ENCODE measurements at places on chromosomes 2 and 18.

DNA sequence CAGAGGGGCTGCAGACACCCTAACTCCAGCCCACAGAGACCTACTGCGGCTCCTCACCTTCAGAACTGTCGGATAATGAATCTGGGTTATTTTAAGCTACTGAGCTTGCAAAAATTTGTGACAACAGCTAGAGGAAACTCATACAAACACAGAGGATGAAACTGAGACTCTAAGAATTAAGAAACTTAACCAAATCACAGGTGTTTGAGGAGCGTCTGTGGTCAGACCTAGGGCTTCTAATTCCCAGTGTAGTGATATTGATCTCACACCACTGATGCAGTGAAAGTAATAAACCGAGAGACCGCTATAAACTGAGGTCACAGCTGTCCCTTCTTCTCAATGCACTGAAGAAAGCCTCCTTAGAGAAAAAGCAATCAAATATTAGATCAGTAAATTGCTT is 110.1 kb downstream of the RGPD3 start:
- DNase-seq: no peak

DNA sequence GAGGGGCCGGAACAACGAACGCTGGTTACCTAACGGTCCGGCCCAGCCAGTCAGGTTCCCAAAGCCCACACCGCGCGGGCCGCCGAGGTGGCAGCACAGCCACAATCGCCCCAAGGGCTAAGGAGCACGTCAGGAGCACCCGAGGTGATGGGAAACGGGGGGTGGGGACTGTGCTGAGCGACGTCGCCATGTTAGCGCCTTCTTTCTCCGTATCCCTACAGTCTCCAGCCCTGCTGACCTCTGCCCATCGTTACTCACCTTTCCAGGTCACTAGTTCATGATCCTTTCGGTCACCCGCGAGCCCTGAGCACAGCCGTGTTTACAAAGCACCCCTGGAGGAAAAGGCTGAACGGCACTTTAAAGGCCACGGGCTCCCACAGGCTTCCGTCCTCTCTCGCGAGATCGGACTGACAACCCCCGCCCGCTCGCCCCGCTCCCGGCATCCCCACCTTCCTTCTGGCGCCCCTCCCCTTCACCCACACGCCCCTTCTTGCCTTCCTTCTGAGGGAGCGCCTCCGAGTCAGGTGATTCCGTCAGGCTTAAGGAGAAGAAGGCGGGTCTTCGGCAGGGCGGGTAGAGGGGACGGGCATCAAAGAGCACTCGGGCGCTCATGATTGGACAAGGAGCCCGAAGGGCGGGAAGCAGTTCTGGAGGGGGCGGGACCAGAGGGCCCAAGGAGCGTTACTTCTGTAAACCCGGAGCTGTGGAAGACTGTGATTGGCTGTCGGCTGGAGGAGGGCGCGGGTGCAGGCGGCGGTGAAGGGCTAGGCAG is at the start of gene ATF2:
Gene ATF2 (minus strand): TSS at position 412 of the 772 bp plus-strand sequence. CDS start 31,760 bp downstream, outside the sequence.
- peak; percentile 96 for DNase-seq

DNA sequence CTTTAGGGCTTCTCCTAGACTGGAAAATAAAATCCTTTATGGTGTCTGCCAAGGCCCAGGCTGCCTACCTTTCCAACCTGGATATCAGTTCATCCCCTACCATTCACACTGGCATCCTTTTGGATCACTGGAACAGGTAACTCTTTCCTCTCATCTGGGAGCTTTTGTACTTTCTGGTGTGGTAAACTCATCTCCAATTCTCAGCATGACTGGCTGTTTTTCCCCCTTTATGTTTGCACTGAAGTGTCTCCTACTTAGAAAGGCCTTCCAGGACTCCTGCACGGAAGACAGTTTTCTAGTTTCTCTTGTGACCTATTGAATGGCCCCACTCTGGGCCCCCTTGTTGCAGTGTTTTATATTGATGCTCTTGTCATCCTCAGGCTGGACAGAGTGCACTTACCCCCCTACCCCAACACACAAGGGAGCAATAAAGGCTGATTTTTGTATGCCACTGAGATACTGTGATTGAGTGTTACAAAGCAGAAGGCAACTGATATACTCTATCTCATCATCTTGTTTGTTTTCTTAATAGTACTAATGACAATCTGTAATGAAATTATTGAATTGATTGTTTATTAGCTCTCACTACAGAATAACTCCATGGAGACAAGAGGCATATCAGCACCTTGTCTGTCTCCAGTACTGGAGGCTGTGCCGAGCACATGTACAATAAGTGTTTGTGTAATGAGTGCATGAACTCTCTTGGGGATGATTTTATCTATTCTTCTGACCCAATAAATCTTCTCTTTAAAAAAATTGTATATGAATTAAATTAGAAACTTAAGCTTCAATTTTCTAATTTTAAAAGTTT is 129.9 kb downstream of the PIEZO2 start:
- DNase-seq: no peak

DNA sequence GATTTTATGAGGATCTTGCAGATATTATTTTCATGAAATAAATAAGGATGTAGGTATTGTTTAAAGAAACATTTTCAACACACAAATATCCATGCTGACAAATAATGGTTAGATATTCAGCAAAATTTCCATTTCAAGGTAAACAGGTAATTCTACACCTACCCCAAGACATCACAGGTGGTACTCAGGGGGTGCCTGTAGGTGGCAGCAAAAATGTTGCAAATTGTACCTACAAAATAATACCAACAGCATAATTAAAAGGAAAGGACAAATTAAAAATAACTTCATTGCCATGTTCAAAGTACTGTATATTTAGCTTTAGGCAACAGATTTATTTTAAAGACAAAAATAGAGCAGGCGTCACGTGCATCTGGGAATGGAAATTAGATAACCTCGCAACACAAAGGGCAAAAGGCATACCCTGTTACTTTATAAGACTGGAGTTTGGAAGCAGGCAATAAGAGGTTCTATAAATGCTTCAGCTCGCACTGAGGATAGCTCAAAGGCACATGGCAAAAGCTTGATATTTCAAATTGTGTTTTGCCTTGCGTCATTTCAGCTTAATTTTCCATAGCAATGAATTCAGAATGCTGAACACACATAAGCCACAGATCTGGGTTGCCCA is 630.5 kb downstream of the TDRD15 start:
- DNase-seq: no peak

DNA sequence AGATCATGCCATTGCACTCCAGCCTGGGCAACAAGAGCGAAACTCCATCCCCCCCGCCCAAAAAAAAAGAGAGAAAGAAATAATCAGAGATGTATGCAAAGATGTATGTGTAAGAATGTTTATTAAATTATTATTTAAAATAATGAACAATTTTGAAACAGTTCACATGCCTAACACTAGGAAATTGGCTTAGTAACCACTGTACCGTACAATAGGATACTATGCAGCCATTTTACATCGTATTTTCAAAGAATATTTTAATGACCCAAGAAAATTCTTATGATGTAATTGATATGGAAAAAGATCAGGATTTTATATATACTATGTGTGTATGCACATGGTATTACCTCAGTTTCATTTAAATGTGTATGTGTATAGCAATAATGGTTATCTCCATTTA is 190.5 kb downstream of the ZFP36L2 start:
- DNase-seq: no peak

- DNase-seq: no peak
Measured at GRCh38 chr2:212936572-212936971, 214.8 kb downstream of the IKZF2 start.

DNA sequence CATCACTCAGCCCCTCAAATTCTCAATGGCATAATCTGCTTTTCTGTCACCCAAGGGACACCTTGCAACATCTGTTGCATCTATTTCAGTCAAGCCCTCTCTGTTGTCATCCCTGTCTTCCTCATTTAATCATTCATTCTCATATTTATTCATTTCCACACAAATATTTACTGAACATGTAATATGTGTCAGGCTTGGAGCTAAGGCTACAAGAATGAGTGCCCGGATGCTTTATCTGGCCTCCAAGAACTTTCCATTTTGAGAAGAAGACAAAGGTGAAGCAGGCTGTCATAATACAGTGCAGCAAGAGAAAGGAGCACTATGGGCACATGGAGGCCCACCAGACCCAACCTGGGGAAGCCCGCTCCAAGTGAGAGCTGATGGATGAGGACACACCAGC is 15.6 kb downstream of the IL18RAP start:
- no peak for DNase-seq

DNA sequence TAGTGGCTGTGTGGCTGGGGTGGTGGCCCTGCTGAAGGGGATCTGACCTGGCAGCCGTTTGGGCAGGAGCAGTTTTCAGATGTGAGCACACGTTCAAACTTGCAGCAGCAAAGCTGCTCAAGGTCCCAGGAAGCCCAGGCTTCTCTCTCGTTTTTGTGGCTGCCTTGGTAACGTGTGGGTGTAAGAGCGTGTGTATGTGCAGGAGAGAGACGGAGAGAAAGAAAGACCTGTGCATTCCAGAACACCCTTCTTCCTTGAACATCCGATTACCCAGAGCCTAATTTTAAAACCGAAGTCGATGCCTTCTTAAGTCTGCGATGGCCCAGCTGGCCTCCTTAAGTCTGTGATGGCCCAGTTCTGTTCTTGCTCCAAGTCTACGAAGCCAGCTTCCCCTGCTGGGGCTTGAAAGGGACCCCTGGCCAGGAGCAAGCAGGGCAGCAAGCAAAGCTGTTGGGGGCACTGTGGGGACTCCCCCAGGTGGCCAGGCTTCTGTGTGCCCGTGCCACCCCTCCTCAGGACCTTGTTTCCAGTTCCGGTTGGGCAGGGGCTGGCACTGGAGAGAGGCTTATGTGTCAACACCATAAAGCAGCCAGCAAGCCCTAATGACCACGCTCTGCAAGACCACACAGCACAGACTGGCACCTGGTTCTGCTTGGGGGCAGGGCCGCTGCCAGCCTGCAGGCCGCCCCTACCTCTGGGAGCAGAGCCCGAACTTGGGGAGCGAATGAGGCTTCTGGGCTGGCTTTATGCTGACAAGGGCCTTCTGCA is 55.8 kb upstream of the ALPP start:
- no peak for DNase-seq

DNA sequence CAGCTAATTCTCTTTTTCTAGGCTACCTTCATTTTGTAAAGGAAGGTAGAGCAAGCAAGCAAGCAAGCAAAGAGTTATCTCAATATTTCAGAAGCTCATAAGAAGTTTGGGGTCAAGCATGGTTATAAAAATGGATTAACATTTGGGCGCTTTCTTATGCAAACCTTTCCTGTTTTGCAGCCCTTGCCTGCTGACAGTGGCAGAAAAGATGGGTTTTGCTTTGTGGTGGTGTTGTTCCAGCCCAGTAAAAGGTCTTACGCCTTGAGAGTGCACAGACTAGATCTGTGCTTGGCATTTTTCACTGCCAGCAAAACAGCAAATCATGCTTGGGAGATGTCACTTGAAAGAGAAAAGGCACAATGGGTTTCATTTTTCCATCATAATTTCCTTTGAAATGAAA is 1320.6 kb upstream of the CELF4 start:
- DNase-seq: no peak

GRCh38 chr2:69253611-69254301 is 133.3 kb downstream of the GFPT1 start:
- no peak for DNase-seq

DNA sequence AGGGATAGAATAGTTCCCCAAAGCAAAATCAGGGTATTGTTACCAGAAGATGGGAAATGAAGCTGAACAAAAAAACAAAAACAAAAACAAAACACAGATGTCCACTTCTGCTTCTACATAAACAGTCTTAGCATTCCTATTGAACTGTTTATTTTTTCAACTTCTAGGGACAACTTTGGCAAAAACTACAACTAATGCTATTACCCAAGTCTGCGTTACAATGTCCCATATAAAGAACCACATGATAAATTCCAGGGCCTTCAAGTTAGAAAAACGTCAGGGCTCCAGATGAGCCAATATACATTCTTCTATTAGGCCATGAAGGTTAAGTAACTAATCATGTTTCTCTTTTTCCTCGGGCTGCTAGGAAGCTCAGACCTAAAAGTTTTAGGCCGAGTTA is 16.9 kb downstream of the PID1 start:
- DNase-seq: no peak

GRCh38 chr2:105411720-105412407 is 13.0 kb upstream of the FHL2 start:
- no peak for DNase-seq

DNA sequence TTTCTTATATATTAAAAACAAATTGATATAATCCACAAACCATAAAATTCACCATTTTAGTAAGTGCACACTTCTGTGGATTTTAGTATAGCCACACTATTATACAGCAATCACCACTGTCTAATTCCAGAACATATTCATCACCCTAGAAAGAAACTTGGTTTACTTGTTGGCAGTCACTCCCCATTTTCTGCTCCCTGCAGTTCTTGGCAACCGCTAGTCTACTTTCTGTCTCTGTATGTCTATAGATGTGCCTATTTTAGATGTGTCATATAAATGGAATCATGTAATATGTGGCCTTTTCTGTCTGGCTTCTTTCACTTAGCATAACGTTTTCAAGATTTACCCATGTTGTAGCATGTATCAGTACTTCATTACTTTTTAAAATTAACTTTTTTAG is 5.7 kb downstream of the CKAP2L start:
- DNase-seq: no peak

- no peak for DNase-seq
Measured at GRCh38 chr18:54775686-54776085, 52.6 kb upstream of the RAB27B start.

- DNase-seq: peak; percentile 60
Measured at GRCh38 chr18:49565612-49566011, 3.8 kb downstream of the LIPG start.

GRCh38 chr2:205775097-205775877 is 93.0 kb downstream of the NRP2 start:
- peak; percentile 75 for DNase-seq

- no peak for DNase-seq
Measured at GRCh38 chr2:31980674-31981356, 30.0 kb downstream of the MEMO1 start.

DNA sequence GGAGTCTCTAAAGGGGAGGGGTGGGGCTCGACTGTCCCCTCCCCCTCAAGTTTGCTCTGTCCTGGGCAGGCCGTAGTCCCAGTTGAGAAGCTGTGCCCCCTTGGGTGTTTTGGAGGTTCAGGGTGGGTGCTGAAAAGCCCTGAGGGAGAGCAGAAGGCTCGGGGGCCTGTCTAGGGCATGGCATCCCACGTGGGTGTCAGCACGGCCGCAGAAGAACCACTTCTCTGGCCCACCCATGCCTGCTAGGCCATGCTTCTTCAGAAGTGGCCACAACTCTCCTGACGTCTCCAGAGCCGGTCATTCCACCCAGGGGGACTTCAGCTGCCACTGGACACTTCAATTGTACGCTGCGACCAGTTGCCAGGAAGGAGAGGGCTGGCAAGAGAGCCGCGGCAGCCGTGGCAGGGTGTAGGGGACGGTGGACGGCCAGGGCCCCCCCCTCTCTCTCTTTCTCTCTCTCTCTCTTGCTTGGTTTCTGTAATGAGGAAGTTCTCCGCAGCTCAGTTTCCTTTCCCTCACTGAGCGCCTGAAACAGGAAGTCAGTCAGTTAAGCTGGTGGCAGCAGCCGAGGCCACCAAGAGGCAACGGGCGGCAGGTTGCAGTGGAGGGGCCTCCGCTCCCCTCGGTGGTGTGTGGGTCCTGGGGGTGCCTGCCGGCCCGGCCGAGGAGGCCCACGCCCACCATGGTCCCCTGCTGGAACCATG is at the start of gene INPP5D:
Gene INPP5D (plus strand): TSS at position 546 of the 704 bp plus-strand sequence. CDS start 137 bp downstream, at position 683.
- DNase-seq: no peak

- no peak for DNase-seq
Measured at GRCh38 chr18:47644896-47645295, 285.6 kb downstream of the SMAD2 start.
